ENCODE measurements at places on chromosomes 1 and 21. TPM values are rescaled to one million over a fixed set of nuclear protein-coding genes. Genes with fewer than 3 reads are reported as not detected.

DNA sequence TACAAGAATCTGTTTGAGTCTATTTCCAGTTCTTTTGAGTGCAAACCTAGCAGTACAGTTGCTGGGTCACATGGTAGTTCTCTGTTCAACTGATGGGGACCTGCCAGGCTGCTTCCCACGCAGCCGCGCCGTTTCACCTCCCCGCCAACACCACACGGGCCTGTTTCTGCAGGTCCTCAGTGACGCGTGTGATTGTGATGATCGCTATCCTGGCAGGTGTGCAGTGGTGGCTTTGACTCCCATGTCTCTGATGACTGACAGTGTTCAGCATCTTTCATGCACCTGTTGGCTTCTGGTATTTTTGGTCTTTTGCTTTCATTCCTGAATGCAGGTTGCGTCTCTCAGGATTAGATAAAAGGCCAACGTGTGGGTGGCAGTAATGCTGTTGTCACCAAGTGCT, 41.6 kb downstream of the FAAP20 start:
- no peak for DNase-seq

GRCh38 chr1:20165522-20165951, 20.4 kb upstream of the UBXN10 start:
- DNase-seq = no peak

GRCh38 chr1:167450843-167451242, 67.5 kb downstream of the CD247 start:
- DNase-seq = no peak

- no peak for DNase-seq
These were observed 8.0 kb upstream of the NAV1 start for GRCh38 chr1:201530741-201531531.

DNA sequence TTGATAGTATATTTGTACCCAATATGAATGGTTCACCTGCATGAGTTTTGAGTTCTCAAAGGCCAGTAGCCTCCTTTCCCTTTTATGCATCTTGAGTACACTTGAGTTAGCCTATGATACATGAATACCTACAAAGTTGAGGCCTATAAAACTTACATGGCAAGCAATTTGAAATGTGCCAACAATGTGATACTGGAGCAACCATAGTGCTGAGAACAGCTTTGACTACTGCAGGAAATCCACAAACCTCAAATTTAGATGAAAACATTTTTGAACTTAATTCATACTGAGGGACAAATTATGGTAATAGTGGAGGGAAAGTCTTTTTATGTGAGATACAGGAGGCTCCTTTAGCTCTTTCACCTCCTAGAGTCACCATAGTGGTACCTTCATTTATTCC, 37.4 kb downstream of the LEPR start:
- DNase-seq = no peak

- DNase-seq = no peak
These were observed 121.8 kb upstream of the TNR start for GRCh38 chr1:175865041-175865766.

GRCh38 chr1:227356620-227357146, 38.4 kb upstream of the CDC42BPA start:
- DNase-seq = no peak

The SH2D1B gene
- 1.0 TPM for total RNA-seq

DNA sequence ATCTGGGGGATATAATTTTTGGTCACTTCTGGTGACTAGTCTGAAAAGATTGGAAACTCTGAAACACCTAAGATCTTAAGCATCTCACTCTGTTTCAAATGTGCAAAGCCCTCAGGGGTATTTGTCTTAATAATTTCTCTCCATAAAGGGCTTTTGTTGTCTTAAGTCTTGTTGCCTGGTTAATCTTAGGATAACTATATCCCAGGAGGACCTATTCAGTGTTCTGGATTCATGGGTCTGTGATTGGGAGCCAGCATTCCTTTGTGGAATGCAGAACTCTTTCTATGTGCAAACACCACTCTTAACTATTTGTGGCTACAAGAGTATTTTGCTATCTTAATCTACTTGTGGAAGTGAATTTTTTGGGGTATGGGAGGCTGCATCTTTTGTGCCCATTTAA, 1573.0 kb upstream of the PRMT6 start:
- no peak for DNase-seq

The LAD1 gene
- not detected for total RNA-seq
